ENCODE measurements at places on chromosomes 13 and 19.

DNA sequence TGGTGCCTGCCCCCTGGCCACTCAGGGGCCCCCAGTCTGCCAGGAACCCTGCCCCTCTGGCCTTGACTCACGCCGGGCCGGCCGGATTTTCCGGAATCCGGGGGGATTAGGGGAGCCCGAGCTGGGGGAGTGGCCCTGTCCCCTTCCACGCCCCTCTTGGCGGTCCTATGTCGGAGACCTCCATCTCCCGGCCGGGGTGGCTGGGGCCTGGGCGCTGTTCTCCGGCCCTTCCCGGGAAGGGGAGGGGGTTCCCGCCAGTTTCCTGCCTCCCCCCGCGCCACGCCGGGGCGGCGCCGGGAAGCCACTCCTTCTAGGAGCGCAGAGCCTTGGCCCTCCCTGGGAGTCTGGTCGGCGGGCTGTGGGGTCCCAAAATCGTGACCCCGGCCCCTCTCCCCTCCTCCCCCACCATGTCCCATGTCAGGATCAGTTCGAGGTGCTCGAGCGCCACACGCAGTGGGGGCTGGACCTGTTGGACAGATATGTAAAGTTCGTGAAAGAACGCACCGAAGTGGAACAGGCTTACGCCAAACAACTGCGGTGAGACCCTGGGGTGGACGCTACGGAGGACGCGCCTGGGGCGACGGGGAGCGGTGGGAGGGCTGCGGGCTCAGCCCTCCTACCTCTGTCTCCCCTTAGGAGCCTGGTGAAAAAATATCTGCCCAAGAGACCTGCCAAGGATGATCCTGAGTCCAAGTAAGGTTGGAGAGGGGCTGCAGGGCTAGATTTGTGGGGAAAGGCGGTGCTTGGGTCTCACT, 1.3 kb downstream of the TRIP10 start:
- DNase-seq: no peak

- no peak for DNase-seq
Observed at GRCh38 chr13:108326309-108326708, 56.8 kb downstream of the TNFSF13B start.

DNA sequence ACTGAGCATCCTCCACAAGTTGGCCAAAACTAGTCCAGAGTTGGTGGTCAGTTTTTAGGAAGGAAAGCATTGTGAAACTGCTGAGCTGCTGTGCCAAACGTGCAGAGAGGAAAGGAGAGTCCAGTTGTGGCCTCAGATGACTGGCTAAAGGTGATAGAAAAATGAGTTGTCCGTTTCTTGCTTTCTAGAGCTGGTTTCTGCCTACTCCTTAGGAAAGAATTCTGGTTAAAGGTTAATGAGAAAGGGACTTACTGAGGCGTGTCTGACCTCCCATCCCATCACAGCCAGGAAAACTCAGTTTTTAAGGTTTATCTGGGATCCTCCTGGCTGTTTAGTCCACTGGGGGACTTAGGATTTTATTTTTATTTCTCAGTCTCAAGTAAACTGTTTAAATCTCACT, 1186.3 kb downstream of the UQCRFS1 start:
- no peak for DNase-seq

GRCh38 chr19:15564534-15565168, 50.4 kb upstream of the CYP4F8 start:
- DNase-seq: no peak

- DNase-seq: no peak
Observed at GRCh38 chr13:67048084-67048820, 181.9 kb downstream of the PCDH9 start.

- DNase-seq: no peak
Observed at GRCh38 chr19:44757057-44757734, 8.7 kb downstream of the BCL3 start.

GRCh38 chr13:101535192-101535746, 82.8 kb downstream of the ITGBL1 start:
- DNase-seq: no peak

DNA sequence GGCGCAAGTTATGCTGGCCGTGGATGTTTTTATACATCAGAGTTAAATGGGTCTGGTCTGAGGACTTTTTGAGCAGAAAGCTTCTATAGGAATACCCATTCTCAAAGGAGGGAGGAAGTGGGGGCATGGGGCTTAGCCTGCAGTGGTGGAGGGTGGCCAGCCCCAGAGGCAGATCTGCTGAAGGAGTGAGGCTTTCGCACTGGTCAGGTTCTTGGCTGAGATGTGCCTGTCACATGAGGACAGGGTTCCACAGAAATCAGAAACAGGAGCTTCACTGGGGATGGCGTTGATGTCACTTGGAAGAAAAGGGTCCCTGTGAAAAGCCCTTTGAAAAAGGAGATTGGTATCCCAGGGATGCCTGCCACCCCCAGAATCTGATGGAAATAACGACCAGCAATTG, 100.7 kb upstream of the MCF2L start:
- no peak for DNase-seq

DNA sequence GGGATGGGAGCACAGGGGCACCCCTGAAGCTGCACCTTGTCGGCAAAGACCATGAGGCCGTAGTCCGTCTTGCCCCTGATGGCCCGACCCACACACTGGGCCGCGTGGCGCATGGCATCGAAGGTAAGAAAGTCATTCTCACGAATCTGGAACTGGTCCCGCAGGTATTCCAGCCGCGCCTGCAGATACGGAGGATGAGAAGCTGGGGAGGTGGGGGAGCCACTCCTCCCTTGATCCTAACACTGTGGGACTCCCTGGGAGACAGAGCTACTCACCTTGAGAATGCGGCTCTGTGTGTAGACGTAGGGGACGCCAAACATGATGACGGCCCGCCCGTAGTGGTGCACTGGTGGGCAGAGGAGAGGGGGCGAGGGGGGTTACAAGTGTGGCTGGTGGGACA, 11.9 kb downstream of the KLC3 start:
- DNase-seq: no peak

GRCh38 chr13:48790199-48790598, 136.5 kb downstream of the CYSLTR2 start:
- no peak for DNase-seq

- peak; percentile 4 for DNase-seq
Observed at GRCh38 chr19:53549340-53549739, 11.4 kb downstream of the ZNF331 start.

GRCh38 chr13:28493740-28494503, 1.0 kb downstream of the FLT1 start:
- DNase-seq: no peak

- no peak for DNase-seq
Observed at GRCh38 chr13:54029720-54030119, 1001.1 kb downstream of the OLFM4 start.

- no peak for DNase-seq
Observed at GRCh38 chr13:100646030-100646673, 28.4 kb downstream of the TMTC4 start.
